Cardiac atrium fibroblast (primary cell): ENCODE measurements at places on chromosomes 5 and 9. TPM values are rescaled to one million over a fixed set of nuclear protein-coding genes. Genes with fewer than 3 reads are reported as not detected.

Gene F2RL1
- total RNA-seq: 24.2 and 35.8 TPM in 2 replicates

Gene PRRC1
- 63.3 and 80.3 TPM in 2 replicates for total RNA-seq

Gene PCDHGB2
- total RNA-seq: 1.6 and 3.2 TPM in 2 replicates

Gene PLEKHG4B
- total RNA-seq: not detected in 2 replicates

Gene PKD2L2
- total RNA-seq: not detected in 2 replicates

Gene SLC4A9
- not detected in 2 replicates for total RNA-seq

Gene ETF1
- 80.5 and 86.5 TPM in 2 replicates for total RNA-seq

Gene SPATA31A3
- total RNA-seq: not detected in 2 replicates

Gene PCDHGB4
- 14.1 and 16.8 TPM in 2 replicates for total RNA-seq

Gene MARVELD2
- total RNA-seq: 0.32 TPM in 1 of 2 replicates, not detected in the other

Gene SH3GLB2
- 32.7 and 36.5 TPM in 2 replicates for total RNA-seq
